ENCODE measurements at places on chromosomes 11 and 22. TPM values are rescaled to one million over a fixed set of nuclear protein-coding genes. Genes with fewer than 3 reads are reported as not detected.
A peak's percentile ranks its signal among the peaks of the same experiment; 100 is the strongest.

DNA sequence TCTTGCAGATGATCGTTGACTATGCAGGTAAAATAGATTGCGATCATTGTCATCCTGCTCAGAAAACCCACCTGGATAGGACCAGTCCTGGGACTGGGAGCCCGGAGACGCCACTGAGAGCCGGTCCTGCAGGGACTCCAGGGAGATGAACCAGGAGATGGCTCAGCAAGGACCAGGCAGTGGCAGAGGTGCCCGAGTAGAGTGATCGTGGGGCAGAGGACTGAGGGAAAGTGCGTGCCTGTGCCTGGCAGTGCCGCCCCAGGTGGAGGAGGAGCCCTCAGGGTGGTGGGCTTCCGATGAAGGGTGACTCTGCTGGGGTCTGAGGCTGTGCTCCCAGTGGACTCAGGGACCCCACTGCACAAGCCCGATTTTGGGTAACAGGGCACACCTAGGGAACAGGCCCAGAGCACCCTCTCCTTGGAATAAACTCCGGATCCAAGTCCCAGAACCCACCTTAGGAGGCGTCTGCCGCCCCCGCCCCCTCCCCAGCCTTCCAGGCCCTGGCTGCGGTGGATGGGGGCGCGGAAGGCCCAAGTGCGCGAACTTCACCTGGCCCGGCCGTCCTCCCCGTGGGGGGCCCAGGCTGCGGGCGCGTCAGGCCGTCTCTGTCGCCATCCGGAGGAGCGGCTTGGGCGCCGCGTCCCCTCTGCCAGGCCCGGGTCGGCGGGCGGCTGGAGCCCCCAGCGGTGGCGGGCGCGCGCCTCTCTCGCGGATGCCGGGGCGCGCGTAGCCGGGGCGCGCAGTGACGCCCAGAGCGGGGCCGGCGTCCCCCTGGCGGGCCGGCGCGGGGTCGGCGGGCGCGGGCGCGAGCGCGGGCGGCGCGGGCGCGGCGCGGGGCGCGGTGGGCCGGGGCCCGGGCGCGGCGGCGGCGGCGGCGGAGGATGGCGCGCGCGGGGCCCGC, 1338.8 kb downstream of the BRD1 start:
- H3K4me3 ChIP-seq = peak overlapping the region; percentile 51
- H3K36me3 ChIP-seq = peaks cover 4% of the 10 kb centered on the region
- peaks cover 10% of the 10 kb centered on the region for H3K4me1 ChIP-seq
- DNase-seq = peak; percentile 41
- H3K27me3 ChIP-seq = peaks cover 14% of the 10 kb centered on the region

GRCh38 chr11:7278314-7278917, 26.7 kb downstream of the SYT9 start:
- peak; percentile 47 for DNase-seq
- no peaks in the 10 kb centered on the region for H3K36me3 ChIP-seq
- no peaks in the 10 kb centered on the region for H3K27me3 ChIP-seq
- no peak overlapping the region for H3K4me3 ChIP-seq

DNA sequence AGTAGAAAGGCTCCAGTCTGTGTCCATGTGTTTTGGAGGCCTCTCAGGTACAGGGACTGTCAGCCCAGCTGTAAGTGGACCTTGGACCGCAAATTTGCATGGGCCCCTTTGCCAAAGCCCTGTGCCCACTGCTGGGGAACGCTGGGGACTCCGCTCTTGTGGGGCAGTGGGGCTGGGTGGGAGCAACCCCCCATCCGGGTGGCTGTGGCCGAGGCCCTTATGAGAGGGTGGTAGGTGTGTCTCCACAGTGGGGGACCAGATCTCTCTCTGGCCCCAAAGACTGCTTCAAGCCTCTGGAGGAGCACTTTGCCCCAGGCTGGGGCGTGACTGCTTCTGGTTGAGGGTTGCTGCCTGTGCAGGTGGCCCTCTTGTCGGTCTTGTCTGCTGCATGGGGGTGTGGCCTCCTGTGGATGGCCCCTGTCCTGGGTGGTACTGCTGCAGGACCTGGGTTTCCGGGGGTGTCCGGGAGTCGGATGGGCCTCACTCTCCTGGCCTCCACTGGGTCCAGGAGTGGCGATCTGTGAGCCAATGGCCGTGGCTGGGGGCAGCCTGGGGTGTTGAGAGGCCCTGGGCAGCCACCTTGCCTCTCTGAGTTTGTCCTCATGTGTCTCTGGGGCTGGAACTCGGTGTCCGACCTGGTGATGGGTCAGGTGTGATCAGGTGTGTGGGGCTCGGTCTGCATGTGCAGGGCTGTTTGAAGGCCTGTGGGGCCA, 15.9 kb downstream of the KCNQ1 start:
- no peak overlapping the region for H3K4me3 ChIP-seq
- H3K36me3 ChIP-seq = no peaks in the 10 kb centered on the region
- no peak for DNase-seq
- H3K4me1 ChIP-seq = no peaks in the 10 kb centered on the region
- H3K27ac ChIP-seq = no peak overlapping the region

GRCh38 chr11:34468209-34468841, 29.6 kb downstream of the CAT start:
- H3K27me3 ChIP-seq = peaks cover 3% of the 10 kb centered on the region
- no peak overlapping the region for H3K27ac ChIP-seq
- peak; percentile 9 for DNase-seq
- H3K36me3 ChIP-seq = peaks cover 63% of the 10 kb centered on the region
- H3K4me3 ChIP-seq = peak overlapping the region; percentile 70

DNA sequence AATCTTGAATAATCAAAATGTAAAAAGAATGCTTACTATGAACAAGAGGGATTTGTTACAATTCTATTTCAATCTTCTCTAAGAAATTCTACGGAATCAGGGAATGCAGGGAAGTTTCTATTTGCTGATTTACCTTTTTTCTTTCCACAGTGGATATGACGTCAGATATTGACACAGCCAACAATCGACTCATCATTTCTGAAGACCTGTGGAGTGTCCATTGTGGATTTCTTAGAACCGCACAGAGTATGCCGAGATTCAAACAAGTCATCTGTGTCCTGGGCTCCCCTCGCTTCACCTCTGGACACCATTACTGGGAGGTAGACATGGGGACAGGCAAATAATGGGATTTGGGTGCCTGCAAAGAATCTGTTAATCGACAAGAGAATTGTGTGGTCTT, 4.1 kb upstream of the RFPL1 start:
- no peaks in the 10 kb centered on the region for H3K27me3 ChIP-seq
- no peaks in the 10 kb centered on the region for H3K36me3 ChIP-seq
- no peak overlapping the region for H3K4me3 ChIP-seq
- no peak overlapping the region for H3K27ac ChIP-seq
- peaks cover 7% of the 10 kb centered on the region for H3K4me1 ChIP-seq

- H3K36me3 ChIP-seq = no peaks in the 10 kb centered on the region
- H3K27ac ChIP-seq = no peak overlapping the region
- H3K4me1 ChIP-seq = peaks cover 13% of the 10 kb centered on the region
Measured at GRCh38 chr11:103676413-103676812, 360.0 kb upstream of the DDI1 start.

DNA sequence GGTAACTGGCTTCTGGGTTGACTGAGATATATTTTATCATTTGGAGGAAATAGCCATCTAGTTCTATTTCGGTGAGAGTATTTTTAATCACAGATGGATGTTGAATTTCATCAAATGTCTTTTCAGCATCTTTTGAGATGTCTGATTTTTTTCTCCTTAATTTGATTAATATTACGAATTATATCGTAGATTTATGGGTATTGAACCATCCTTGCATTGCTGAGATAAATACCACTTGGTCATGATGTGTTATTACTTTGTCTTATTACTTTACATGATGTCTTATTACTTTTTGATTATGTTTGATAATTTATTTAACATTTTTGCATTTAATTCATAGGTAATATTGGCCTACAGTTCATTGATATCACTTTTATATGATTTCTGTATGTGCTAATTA, 78.8 kb upstream of the PARVA start:
- H3K4me1 ChIP-seq = no peaks in the 10 kb centered on the region
- H3K27ac ChIP-seq = no peak overlapping the region
- H3K4me3 ChIP-seq = no peak overlapping the region
- no peaks in the 10 kb centered on the region for H3K27me3 ChIP-seq

DNA sequence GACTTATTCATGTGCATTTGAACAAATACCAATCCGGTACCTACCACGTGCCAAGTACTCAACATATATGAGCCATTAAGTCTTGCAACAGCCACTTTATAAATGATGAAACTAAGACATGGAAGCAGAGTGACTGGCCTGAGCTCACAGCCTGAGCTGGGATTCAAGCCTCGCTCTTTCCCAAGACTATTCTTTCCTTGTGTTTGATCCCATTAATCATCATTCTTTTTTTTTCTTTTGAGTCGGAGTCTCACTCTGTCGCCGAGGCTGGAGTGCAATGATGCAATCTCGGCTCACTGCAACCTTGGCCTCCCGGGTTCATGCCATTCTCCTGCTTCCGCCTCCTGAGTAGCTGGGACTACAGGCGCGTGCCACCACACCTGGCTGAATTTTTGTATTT, 119.3 kb downstream of the ABTB2 start:
- H3K27me3 ChIP-seq = peaks cover 9% of the 10 kb centered on the region
- H3K36me3 ChIP-seq = peaks cover 4% of the 10 kb centered on the region
- H3K4me3 ChIP-seq = no peak overlapping the region
- no peak overlapping the region for H3K27ac ChIP-seq
- no peak for DNase-seq

- H3K36me3 ChIP-seq = no peaks in the 10 kb centered on the region
- no peak overlapping the region for H3K4me3 ChIP-seq
- peaks cover 37% of the 10 kb centered on the region for H3K4me1 ChIP-seq
- no peak for DNase-seq
- peaks cover 4% of the 10 kb centered on the region for H3K27me3 ChIP-seq
Measured at GRCh38 chr11:126217491-126217890, 5.9 kb downstream of the FAM118B start.

- peaks cover 7% of the 10 kb centered on the region for H3K27me3 ChIP-seq
- DNase-seq = no peak
- peaks cover 6% of the 10 kb centered on the region for H3K36me3 ChIP-seq
- peaks cover 4% of the 10 kb centered on the region for H3K4me1 ChIP-seq
Measured at GRCh38 chr11:14638561-14638960, 5.0 kb upstream of the PDE3B start.

- no peak for DNase-seq
Measured at GRCh38 chr22:50061141-50061823, 3.2 kb upstream of the TTLL8 start.

DNA sequence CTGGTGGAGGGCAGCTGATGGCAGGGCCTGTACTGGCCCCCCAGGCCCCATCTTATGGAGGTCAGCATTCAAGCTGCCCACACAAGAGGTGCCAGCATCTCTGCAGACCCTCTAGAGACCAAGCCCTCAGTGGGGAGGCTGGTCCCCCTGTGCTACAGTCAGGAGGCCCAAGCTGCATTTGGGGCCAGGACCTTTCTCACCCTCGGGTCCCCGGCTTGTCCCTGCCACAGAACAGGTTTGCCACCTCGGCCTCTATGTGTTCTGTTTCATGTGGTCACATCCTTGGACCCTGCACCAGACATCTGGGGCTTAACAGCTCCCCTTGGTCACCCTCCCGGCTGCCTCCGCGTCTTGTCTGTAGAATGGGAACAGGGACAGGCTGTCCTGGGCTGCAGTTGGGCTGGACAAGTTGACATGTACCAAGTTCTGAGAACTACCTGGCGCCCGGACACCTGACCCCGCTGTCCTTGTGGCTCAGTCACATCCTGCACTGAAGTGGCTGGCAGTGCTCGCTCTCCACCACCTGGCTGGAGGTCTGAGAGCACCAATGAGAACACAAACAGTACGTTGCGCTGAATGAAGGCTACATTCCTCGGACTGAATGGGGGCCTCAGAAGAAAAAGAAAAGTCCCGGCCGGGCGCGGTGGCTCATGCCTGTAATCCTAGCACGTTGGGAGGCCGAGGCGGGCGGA, 2.7 kb upstream of the PLXNB2 start:
- no peak overlapping the region for H3K4me3 ChIP-seq
- H3K36me3 ChIP-seq = no peaks in the 10 kb centered on the region
- peaks cover 4% of the 10 kb centered on the region for H3K27me3 ChIP-seq
- no peak for DNase-seq

DNA sequence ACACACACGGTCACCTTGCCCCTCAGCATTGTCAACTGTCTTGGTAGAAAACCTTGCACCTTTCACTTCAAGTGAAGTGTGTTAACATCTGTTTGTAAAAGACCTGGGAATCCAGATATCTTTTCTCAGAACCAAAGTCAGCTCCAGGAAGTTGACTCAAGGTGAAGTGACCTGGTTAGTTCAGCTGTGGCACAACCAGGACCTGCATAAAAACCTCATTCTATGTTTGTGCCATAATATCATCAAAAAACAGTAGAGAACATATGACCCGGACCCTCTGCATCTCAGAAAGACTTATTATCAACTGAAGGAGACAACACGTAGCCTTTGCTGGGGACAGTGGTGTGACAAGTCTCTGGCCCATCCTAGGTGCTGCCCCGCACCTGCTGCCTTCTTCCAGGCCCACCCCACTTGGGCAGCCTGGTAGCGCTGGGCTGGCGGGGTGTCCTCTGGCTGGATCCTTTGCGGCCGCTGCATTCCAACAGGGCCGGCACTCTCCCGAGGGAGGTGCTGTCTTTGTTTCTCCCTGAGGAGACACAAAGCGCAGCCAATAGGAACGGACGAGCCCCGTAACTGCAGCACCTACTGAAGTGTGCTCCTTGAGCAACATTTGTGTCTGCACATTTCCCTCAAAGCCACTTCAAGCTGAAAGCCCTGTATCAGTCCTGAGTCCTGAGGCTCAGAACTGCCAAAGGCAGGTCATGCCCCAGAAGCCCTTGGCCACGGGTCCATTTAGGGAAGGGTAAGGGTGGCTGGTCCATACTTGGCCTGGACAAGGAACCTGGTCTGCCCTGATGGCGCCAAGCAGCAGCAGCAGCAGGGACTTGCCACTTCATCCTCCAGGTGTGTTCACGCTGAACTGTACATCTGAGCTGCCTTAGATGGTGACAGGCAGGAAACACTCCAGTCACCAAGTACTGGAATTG, 25.2 kb downstream of the LRRC74B start:
- peaks cover 2% of the 10 kb centered on the region for H3K27me3 ChIP-seq
- H3K4me3 ChIP-seq = no peak overlapping the region
- H3K27ac ChIP-seq = no peak overlapping the region
- H3K36me3 ChIP-seq = no peaks in the 10 kb centered on the region
- no peaks in the 10 kb centered on the region for H3K4me1 ChIP-seq

DNA sequence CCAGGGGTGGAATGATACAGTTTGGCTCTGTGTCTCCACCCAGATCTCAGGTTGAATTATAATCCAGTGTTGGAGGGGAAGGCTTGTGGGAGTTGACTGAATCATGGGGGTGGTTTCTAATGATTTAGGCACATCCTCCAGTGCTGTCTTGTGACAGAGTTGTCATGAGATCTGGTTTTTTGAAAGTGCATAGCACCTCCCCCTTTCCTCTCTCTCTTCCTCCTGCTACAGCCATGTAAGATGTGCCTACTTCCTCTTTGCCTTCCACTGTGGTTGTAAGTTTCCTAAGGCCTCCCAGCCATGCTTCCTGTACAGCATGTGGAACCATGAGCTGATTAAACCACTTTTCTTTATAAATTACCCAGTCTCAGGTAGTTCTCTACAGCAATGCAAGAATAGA, 45.1 kb downstream of the THAP12 start:
- no peak for DNase-seq
- peaks cover 11% of the 10 kb centered on the region for H3K4me1 ChIP-seq
- peaks cover 24% of the 10 kb centered on the region for H3K36me3 ChIP-seq
- peaks cover 11% of the 10 kb centered on the region for H3K27me3 ChIP-seq
- peak overlapping the region; percentile 49 for H3K27ac ChIP-seq

The CBLIF gene
- total RNA-seq = not detected

The CARD18 gene
- not detected for total RNA-seq

The UBQLN3 gene
- total RNA-seq = 1.1 TPM

The SLC22A9 gene
- total RNA-seq = not detected

The SMC1B gene
- total RNA-seq = not detected
